ENCODE measurements at places on chromosomes 16 and 17. TPM values are rescaled to one million over a fixed set of nuclear protein-coding genes. Genes with fewer than 3 reads are reported as not detected.

Gene STH
- total RNA-seq = not detected

Gene KIAA0753
- 14.2 TPM for total RNA-seq

Gene TM4SF5
- total RNA-seq = not detected

DNA sequence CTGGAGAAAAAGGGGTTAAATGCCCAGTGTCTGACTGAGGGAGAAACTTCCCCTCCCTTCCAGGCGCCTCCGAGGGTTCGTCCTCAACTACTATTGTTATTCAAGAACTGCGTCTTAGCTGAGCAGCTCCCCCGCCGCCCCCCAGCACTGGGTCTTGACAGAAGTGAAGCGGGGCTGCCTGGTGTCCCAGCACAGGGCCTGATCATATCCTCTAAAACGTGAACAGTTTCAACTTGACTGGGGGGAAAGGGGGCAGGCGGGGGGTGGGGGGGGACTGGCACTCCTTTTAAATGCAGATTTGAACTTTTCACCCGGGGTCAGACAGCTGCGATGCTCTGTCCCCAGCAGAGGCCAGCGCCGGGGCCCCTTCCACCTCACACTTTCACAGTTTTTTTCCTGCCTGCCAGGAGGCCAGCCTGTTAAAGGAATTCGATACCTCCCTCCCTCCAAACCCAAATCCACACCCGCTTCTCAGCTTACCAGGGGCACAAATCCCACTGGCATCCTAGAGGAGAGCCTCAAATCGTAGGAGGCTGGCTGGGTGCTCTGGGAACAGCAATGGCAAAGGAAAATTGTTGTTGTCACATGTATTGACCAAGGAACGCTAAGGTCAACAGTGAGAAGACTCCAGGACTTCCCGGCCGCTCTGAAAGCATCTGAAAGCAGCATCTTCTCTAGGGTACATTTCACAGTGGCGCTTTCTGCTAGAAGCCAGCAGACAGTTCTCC lies 14.5 kb downstream of the ZFHX3 start:
- H3K4me1 ChIP-seq = no peaks in the 10 kb centered on the region
- H3K27me3 ChIP-seq = peaks cover 20% of the 10 kb centered on the region
- no peak overlapping the region for H3K4me3 ChIP-seq
- no peak for DNase-seq
- H3K27ac ChIP-seq = no peak overlapping the region

DNA sequence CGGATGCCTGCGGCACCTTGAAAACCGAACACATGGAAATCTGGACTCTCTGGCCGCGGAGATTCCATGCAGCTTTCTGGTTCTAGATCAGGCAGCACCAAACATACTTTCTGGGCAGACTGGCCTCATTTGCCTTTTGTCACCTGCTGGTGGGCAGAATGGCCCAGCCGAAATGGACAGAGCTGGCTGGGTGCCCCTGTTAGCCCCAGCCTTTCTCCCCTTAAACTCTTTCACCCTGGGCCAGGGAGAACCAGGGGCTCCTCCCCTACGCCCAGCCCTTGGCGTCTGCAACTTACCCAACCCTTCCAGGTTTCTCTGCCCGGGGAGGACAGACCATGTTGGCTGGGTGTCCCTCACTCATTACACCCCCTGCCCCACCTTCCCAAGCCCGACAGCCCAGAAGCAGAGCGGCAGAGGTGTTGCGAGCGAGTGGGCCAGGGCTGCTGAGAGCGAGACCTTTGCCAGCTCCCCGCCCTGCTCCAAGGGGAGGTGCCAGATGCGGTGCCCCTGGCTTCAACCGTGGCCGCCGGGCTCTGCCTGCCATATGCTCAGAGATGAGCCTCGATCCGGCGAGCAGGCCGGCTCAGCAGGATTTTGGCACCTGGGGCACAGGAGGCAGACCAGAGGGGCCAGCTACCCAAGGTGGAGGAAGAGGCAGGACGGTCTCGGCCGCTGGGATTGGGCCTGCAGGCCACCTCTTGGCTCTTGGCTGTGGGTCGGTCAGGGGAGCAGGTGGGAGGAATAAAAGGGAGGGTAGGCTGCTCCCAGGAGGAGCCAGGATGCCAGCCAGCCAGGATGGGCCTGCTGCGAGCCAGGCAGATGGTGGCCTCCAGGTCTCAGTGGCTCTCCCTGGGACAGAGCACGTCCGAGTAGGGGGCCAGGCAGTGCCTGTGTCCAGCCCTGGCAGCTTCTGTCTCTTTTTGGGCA lies 191.3 kb downstream of the NTN1 start:
- DNase-seq = no peak
- H3K4me3 ChIP-seq = no peak overlapping the region
- peaks cover 5% of the 10 kb centered on the region for H3K27me3 ChIP-seq
- H3K4me1 ChIP-seq = no peaks in the 10 kb centered on the region
- H3K36me3 ChIP-seq = peaks cover 12% of the 10 kb centered on the region
- H3K27ac ChIP-seq = no peak overlapping the region

DNA sequence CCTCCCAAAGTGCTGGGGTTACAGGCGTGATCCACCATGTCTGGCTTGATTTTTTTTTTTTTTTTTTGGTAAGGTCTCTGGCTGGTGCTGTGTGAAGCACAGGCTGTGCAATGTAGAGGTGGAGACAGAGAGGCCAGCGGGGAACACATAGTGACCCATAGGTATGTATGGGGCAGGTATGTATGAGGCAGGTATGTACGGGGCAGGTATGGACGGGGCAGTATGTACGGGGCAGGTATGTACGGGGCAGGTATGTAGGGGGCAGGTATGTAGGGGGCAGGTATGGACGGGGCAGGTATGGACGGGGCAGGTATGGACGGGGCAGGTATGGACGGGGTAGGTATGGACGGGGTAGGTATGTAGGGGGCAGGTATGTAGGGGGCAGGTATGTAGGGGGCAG lies 5.0 kb downstream of the RPL3L start:
- H3K4me3 ChIP-seq = no peak overlapping the region
- H3K36me3 ChIP-seq = no peaks in the 10 kb centered on the region
- H3K4me1 ChIP-seq = peaks cover 6% of the 10 kb centered on the region
- no peak for DNase-seq

- H3K36me3 ChIP-seq = peaks cover 10% of the 10 kb centered on the region
- H3K4me3 ChIP-seq = no peak overlapping the region
- H3K27me3 ChIP-seq = no peaks in the 10 kb centered on the region
- DNase-seq = no peak
- H3K27ac ChIP-seq = no peak overlapping the region
These were observed 2.8 kb downstream of the CEMP1 start for GRCh38 chr16:2528161-2529060.

DNA sequence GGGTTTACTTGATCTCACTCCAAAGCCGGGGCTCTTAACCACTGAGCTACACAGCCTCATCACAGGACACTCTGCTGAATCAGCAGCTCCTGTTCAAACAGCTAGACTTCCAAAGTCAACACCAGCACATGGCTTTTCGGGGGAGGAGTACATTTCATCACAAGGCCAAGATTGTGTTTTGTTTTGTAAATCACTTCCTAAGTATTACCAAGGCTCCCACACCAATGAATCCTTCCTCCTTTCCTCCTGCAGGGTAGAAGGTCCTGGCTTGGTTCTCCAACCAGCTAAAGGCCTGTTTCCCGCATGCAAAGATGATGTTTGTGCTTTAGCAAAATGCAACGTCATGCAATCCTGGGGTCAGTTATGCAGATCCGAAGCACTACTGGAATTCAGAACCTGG lies 152.5 kb downstream of the XYLT1 start:
- no peak overlapping the region for H3K27ac ChIP-seq
- no peak for DNase-seq
- no peak overlapping the region for H3K4me3 ChIP-seq
- no peaks in the 10 kb centered on the region for H3K27me3 ChIP-seq

DNA sequence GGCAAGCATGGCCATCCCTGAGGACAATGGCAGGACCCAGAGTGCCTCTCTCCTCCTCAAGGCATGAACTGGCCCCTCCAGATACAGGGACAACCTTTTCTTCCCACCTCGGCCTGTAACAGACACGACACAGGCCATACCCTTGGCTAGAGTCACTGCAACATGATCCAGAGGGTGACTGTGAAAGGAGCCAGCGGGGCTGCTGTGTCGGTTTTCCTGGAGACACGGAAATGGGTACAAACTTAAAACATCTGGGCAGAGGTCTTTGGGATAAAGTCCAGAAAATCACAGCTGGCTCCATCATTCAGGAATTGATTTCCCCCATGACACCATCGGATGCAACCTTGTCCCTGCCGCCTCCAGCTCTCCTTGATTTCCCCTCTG lies 5.3 kb downstream of the CEP295NL start:
- no peak for DNase-seq
- no peak overlapping the region for H3K27ac ChIP-seq
- H3K36me3 ChIP-seq = no peaks in the 10 kb centered on the region
- no peaks in the 10 kb centered on the region for H3K4me1 ChIP-seq
- H3K4me3 ChIP-seq = no peak overlapping the region

- H3K36me3 ChIP-seq = no peaks in the 10 kb centered on the region
- H3K27ac ChIP-seq = no peak overlapping the region
- no peak overlapping the region for H3K4me3 ChIP-seq
- no peaks in the 10 kb centered on the region for H3K4me1 ChIP-seq
These were observed 70.1 kb upstream of the CREBBP start for GRCh38 chr16:3950343-3951193.

DNA sequence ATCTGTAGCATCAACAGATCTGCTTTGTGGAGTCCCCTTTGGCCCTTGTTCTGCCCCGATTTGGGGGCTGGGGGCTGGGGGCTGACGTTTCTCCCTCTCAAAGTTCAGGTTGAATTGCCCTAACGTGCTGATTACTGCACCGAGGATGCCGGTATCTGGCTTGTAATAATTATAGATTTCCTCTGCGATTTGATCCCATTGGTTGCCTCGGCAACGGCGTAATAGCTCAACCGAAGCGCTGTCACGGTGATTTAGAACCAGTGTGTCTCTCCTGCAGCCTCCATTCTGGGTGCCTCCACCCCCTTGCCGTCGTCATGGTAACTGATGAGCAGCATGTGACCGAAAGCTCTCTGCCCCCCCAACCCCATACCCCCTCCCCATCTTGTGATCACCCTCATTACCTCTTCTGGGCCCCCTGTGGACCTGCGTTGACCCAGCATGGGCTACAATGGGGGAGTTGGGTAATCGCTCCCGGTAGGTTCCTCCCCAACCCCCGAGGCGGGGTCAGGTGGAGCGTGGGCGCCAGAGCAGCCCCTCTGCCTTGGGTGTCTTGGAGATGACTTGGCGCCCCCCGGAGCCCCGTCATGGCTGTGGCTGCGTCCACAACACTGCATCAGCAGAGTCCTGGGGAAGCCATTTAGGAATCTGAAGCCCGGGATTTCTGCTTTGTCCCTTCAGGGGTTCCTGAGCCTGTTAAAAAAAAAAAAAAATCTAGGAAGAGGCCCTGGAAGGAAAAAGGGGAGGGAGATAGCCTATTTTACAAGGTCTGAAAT lies 38.4 kb downstream of the ABAT start:
- no peak overlapping the region for H3K4me3 ChIP-seq

DNA sequence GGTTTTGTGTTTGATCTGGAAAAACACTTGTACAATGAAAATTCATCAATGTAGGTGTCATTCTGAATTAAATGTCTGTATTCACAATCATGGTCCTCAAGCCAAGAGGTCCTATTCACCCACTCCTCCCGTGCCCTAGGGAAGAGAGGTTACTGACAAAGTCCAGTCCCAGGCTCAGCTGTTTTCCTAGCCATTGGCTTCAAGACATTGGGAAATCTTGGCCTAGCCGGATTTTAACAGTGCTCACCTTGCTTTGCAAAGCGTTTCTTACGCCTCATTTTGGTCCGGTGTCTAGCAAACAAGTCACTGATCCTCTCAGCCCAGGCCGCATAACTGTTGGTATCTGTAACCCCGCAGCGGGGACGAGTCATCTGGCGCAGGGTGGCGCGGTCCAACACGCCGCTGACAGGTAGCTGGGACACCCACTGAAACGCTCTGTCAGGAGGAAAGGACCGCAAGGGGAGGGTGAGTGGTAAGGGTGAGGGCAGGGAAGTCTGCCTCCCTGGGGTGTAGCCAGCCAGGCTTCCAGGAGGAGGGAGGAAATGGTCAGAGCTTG lies 16.7 kb downstream of the MMP28 start:
- H3K27me3 ChIP-seq = peaks cover 13% of the 10 kb centered on the region
- DNase-seq = no peak
- no peaks in the 10 kb centered on the region for H3K4me1 ChIP-seq
- H3K36me3 ChIP-seq = no peaks in the 10 kb centered on the region
- no peak overlapping the region for H3K4me3 ChIP-seq

- H3K36me3 ChIP-seq = no peaks in the 10 kb centered on the region
- peaks cover 14% of the 10 kb centered on the region for H3K27me3 ChIP-seq
- no peak for DNase-seq
- peaks cover 60% of the 10 kb centered on the region for H3K4me1 ChIP-seq
- no peak overlapping the region for H3K4me3 ChIP-seq
- peak overlapping the region; percentile 75 for H3K27ac ChIP-seq
These were observed 89.3 kb downstream of the IRF8 start for GRCh38 chr16:85988306-85988705.

DNA sequence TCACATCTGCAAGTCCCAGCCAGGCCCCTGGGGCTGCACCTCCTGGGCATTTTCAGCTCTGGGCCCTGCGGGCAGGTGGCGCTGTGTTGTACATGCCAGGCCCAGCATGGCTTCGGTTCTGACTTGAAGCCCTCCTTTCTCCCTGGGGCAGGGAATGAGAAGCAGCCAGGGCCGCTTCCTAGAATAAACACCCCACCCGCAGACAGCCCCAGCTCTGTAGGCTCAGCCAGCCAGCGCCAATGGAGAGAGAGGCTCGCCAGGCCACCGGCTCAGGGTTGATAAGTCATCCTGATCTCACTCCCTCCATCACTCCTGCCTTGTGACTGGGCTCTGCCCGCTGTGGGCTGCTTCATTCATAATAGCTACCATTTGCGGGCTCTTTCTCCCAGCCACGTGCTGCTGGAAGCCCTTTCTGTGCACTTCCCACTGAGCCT lies 6.0 kb upstream of the GLIS2 start:
- peaks cover 11% of the 10 kb centered on the region for H3K27me3 ChIP-seq
- peaks cover 9% of the 10 kb centered on the region for H3K36me3 ChIP-seq

All from activated CD4-positive, alpha-beta memory T cell treated with anti-CD3 and anti-CD28 coated beads for 36 hours (primary cell).